ENCODE measurements at places on chromosomes 4 and X.

DNA sequence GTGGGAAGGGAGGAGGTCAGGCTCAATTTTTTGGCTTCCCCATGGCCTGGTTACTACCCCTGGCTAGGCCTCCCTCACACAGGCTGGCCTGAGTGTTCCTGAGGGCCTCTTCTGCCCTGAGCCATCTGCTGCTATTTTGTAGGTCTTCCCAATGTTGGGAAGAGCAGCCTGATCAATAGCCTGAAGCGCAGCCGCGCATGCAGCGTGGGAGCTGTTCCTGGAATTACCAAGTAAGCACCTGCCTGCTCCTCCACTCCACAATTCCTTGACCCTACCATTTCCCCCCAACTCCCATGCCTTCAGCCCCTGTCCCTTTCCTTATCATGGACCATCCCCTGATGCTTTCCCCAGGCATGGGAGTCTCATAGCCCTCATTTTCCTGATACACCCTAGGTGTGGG lies 20.8 kb downstream of the GNL3L start:
- DNase-seq = no peak

- no peak for DNase-seq
These were observed 58.0 kb upstream of the KLF3 start for GRCh38 chr4:38605753-38606586.

GRCh38 chrX:115694028-115694427 lies 133.1 kb downstream of the PLS3 start:
- no peak for DNase-seq

DNA sequence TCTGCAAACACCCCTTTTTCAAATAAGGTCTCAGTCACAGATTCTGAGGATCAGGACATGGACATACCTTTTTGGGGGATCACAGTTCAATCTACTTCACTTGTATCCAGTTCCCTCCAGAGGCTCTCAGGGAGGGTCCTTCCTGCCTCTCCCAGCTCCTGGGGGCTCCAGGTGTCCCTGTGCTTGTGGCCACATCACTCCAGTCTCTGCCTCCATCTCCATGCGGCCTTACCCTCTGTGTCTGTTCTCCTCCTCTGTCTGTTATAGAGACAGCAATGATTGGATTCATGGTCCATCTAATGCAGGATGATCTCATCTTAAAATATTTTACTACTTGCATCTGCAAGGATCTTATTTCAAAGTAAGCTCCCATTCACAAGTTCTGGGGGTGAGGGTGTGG lies 269.6 kb downstream of the ASMT start:
- no peak for DNase-seq

GRCh38 chrX:276581-277201 lies 4.5 kb upstream of the PLCXD1 start:
- no peak for DNase-seq

DNA sequence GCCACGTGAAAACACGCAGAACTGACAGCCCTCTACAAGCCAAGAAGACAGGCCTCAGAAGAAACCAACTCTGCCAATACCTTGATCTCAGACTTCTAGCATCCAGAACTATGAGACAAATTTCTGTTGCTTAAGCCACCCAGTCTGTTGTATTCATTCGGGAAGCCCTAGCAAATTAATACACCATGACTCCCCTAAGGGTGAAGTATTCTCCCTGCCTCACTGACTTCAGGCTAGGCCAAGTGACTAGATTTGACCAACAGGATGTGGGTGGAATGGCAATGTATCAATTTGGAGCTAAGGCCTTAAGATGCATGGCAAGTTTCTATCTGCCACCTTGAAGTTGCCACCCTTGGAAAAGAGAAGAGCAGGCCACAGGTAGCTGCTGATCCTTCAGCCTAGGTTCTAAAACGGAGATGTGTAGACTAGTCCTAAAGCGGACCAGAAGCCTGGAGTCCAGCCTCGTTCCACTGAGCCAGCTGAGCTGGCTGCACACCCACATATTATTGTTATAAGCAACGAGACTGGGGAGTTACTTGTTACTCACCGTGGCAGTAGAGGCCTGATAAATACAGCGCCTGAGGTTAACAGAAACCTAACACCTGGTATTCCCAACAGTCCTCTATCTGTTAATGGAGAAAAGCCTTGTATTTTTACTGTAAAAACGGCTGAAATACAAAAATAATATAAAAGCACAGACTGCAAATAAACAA lies 16.4 kb downstream of the SCARB2 start:
- peak; percentile 29 for DNase-seq

DNA sequence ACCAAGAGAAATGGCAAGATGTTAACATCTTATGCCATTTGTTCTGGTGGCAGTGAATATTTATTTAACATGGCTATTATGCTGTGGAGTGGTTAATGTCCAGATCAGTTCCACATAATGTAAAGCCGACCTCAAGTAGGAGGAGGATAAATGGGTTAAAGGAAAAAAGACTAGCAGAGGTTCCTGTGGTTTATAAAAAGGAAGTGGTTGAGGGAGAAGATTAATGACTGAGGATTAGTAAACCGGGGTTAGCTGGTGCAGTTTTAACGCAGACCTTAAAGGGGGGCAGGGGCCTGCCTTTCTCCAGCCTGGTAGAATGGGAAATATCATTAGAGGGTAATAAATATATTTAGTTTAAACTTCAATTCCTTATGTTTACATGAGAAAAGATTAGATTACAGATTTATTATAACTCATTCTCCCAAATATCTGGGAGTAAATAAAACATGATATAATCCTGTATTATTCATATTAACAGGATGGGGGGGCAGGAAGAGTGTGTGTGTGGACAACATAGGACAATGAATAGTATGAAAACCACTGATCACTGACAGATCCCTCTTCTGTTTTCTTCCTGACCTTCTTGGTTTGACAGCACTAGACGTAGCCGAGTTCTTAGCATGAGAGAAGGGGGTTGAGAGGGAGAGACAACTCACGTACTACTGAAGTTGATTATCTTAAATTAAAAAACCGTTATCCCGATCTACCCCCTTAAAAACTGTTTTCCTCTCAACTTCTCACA lies 124.1 kb upstream of the LIMCH1 start:
- no peak for DNase-seq

DNA sequence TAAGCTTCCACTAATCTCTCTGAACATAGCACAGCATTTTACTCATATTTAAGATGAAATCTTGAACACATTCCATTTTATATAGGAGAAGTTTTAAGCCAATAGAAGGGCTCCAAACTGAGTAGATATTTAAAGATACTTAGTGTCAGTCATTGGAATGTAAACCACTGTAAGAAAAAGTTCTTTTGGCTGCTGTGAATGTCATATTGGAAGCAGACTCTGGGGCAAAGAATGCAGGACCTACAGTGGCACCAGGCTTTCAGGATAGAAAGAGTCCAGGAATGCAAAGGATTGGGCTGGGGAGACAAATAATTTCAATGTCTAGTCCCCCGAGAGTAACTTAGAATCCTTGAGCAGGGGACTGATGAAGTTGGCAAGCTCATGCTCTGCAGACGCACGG lies 1047.7 kb downstream of the STIM2 start:
- no peak for DNase-seq

DNA sequence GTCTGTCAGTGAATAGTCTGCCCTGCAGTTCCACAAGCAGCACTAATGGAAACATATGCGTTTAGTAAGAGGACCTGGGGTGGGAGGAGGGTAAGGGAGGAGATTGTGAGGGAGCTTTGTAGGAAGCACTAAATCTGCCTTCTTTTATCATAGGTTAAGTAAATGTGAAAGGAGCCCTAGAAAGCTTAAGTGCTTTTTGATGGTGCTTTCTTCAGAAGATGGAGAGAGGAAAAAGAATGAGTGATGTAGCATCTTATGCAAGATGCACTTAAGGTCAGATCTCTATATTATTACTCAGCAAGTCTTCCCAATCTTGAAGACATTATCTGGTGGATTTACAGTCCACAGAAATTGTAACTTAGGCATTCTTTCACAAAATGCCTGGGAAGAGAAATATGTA lies 322.7 kb downstream of the PDHA2 start:
- DNase-seq = no peak

- DNase-seq = no peak
These were observed 33.9 kb downstream of the CASK start for GRCh38 chrX:41889317-41890025.

DNA sequence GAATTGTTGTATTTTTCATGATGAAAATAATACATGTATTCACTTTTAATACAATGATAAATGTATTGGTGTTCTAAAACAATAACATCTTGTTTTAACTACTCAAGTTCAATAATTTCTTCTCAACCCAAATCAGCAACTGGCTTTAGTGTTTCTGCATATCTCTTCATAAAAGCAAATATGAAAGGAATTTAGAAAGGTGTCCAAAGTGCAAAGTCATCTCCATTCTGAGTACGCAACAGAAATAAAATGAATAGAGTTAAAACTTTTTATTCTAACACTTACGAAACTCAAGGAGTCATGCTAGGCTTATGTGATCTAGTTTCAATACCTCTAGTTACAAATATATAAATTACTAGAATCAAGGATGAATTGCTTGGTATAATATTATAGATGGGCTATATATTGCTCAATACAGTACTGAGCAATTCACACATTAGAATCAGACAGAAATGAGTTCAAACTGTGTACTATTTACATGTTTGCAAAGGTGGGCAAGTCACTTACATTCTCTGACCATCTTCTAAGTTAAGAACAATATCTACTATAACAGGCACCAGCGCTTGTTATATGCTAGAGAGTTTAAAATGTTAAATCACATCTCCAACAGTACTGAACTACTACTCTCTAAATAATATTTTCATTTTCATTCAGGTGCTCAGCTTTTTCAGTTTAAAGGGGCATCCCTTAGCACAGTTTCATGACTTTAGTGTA lies 51.5 kb downstream of the PPA2 start:
- no peak for DNase-seq

GRCh38 chr4:21753084-21753760 lies 195.3 kb downstream of the KCNIP4 start:
- DNase-seq = no peak

DNA sequence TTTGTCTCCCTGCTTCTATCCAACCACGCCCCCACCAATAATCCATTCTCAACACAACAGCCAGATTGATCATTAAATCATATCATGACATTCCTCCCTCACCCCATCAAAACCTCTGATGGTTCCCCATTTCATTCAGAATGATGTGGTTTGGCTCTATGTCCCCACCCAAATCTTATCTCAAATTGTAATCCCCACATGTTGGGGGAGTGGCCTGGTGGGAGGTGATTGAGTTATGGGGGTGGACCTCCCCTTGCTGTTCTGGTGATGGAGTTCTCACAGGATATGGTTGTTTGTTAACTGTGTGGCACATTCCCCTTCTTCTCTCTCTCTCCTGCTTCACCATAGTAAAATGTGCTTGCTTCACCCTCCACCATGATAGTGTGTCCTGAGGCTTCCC lies 23.3 kb downstream of the TRMT2B start:
- no peak for DNase-seq

- peak; percentile 76 for DNase-seq
These were observed 46.0 kb upstream of the TMPRSS11F start for GRCh38 chr4:68175562-68176155.

DNA sequence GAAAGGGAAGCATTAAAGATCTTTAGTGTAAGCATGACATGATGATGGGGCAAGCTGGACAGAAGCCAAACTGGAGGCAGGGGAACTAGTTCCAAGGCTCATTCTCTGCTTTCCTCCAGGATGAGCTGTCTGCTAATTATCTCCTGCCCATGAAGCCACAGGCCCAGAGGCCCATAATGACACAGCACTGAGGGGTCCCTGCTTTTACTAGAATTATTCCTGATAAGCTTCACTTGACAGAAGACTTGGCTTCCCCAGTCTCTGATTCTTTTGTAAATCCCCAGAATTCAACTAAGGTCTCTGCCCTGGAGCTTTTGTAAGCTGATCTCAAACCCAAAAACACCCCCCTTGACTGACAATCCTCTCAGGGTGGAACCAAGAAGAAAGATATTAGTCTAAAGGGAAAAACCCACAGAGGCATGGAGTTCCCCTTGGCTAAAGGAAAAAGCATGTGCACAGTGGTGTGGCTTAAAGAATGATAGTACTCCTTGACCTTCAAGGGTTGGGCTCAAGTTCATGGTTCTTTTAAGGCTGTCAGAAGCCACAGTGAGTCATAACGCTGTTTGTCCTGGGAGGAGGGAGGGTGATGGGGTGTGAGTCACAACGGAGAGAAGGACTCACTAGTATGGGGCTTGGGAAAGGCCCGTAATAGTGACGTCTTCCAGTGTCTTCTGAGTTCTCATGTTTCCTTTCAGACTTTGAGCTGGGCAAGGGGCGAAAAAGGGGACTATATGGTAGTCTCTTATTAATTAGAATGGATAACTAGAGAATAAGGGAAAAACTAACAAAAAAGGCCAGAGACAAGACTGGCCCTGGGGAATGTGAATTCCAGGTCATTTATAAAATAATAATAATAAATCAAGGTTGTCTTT lies 146.0 kb upstream of the CPEB2 start:
- no peak for DNase-seq

DNA sequence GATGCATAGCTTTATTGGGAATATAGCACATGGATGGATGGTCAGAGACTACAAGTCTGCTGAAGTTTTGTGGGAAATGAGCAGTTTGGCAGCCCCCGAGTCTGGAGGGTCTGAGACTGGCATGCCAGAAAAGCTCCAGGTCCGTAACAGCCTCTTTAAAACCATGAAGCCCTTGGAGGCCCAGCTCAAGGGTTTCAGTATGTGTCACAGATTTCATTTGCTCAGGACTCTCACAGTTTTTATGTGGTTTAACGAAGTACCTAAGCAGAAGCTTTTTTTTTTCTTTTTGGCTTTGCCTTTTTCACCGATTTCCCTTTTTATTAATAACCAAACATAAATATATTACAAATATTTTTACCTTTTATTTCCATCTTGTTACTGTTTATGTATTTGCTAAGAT lies 30.6 kb upstream of the TMEM184C start:
- DNase-seq = no peak

DNA sequence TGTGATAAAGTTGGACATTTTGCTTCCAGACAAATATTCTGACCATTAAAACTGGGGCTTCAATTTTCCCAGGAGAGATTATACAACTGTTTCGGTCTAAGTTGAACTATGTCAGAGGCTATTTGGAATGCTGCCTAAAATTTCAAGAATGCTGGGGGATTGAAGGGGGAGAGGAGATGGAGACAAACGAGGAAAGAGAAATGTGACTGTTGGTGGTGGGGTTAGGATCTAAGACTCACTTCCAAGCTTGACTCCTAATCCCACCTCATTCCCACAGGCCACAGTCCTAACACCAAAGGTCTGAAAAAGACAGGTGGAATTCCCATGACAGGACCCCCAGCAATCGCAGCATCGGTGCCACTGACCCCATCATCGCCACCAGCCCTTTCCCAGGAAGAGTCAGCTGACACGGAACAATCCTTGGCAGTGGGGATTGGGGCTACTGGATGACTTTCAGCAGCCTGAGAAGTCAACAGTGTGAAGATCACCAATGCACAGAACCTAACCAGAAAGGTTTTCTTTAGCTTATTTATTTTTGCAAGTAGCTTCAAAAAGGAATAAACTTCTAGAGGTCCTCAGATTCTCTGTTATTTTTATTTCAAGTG lies 74.0 kb upstream of the PRSS48 start:
- DNase-seq = no peak

DNA sequence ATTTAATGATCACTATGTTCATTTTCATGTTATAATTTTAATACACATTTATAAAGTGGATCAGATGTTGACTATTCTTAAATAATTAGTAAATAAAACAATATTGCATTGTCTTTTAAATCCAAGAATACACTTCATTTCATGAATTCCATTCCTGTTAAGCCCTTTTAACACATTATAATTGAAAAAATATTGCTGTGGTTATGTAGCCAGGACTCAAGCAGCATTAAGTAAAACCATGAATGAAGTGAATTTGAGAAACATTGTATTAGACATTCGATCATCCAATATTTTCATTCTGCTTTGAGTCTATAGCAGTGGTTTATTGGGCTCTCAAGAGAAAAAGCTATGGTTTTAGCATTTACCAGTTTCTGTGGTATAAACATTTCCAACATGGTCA lies 94.2 kb upstream of the RAPGEF2 start:
- DNase-seq = no peak

- peak; percentile 44 for DNase-seq
These were observed 1.6 kb downstream of the SCARB2 start for GRCh38 chr4:76211769-76212708.
